ENCODE measurements at places on chromosomes 1 and 21. TPM values are rescaled to one million over a fixed set of nuclear protein-coding genes. Genes with fewer than 3 reads are reported as not detected.

The TMCO2 gene
- total RNA-seq = not detected

The PODN gene
- 1.2 TPM for total RNA-seq

The ZBTB18 gene
- total RNA-seq = 54.7 TPM

The NCDN gene
- total RNA-seq = 117 TPM

The ERG gene
- total RNA-seq = 2.5 TPM

The TTLL10 gene
- total RNA-seq = 0.69 TPM

The CAPN8 gene
- not detected for total RNA-seq

The LIN9 gene
- 11.3 TPM for total RNA-seq

The RGS7 gene
- total RNA-seq = 31.1 TPM

The CDK11B gene
- total RNA-seq = 10.8 TPM

The CADM3 gene
- total RNA-seq = 134 TPM

The CFHR4 gene
- 0.69 TPM for total RNA-seq

The TPR gene
- 88.3 TPM for total RNA-seq

The LGALS8 gene
- total RNA-seq = 65.5 TPM

The C8A gene
- total RNA-seq = not detected

The SPRR5 gene
- not detected for total RNA-seq

The HSPB7 gene
- total RNA-seq = 0.23 TPM

The BARHL2 gene
- 1.4 TPM for total RNA-seq

The RAB3B gene
- 81.2 TPM for total RNA-seq

The PROK1 gene
- total RNA-seq = not detected

The INAVA gene
- total RNA-seq = 4.6 TPM

The BRINP3 gene
- 117 TPM for total RNA-seq

The PRPF38A gene
- total RNA-seq = 19.6 TPM

The HTR6 gene
- 0.92 TPM for total RNA-seq

The UMODL1 gene
- total RNA-seq = not detected

The ABCG1 gene
- total RNA-seq = 23.5 TPM
